Kidney (tissue), 22 donors: ENCODE measurements at places on chromosomes 5 and 9.

- DNase-seq = no peak
Measured at GRCh38 chr9:2833096-2833495, 10.8 kb downstream of the PUM3 start.

DNA sequence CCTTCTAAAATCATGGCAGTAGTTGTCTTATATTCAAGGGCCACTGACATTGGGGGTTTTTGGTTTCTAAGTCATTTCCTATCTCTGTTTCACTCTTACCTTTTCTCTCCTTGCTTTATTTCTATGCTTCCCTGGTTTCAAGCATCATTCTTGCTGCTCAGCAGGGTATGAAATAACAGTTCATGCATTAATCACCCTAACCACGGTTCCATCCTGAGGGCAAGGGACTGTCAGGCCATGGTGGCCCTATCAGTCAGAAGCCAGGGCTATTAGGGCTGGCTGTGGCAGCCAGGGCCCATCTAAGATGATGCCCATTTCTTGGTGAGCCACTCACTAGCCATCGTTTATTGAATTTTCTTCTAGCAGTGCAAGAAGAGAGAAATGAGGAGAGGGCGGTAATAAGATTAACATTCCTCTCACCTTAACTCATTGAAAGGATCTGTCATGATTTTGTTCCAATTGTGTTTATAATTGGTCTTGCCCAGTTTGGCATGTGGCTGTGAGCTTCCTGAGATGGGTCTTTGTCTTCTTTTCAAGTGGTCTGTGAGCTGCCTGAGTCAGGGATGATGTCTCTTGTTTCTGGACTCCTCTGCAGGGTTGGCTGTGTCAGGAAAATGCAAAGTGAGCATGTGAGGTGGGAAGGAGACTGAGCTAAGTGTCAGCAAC is 45.2 kb downstream of the CYSTM1 start:
- no peak for DNase-seq

GRCh38 chr9:138022121-138022741 is 144.6 kb downstream of the CACNA1B start:
- DNase-seq = no peak

GRCh38 chr5:99320436-99320835 is 391.6 kb upstream of the CHD1 start:
- peak; percentile 42 for DNase-seq

DNA sequence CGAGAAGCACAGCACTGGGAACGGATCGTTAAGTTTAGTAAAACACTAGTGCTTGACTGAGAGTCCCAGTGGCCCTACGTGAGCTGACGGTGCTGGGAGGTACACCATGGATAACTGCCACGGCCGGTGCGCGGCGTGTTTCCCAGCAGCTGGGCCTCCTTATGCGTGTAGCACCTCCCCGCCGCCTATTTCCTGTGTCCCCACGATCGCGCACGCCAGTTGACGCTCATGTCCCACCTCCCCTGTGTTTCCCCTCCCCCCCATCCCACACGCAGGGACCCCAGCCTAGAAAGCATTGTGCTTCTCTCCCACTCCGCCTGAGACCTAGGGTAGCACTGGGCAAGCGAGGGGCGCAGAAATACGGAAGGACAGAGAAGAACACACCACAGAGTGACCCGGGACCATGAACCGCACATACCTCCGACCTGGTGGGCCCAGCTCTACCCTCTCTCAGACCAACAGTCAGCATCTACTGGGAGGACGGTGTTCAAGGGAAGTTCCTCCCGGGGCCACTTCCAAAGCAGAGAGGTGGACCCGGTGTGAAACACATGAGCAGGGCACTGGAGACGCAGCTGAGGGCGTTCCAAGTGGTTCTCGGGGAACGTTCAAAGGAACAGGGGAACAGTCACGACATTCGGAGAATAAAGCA is 45.6 kb downstream of the DBH start:
- DNase-seq = peak; percentile 48

GRCh38 chr9:123867034-123867433 is 62.9 kb downstream of the DENND1A start:
- DNase-seq = no peak

- DNase-seq = no peak
Measured at GRCh38 chr5:157917899-157918809, 59.2 kb upstream of the CLINT1 start.

GRCh38 chr9:74255489-74255984 is 241.6 kb upstream of the RORB start:
- no peak for DNase-seq

- DNase-seq = no peak
Measured at GRCh38 chr5:154366353-154366752, 79.4 kb upstream of the SAP30L start.

DNA sequence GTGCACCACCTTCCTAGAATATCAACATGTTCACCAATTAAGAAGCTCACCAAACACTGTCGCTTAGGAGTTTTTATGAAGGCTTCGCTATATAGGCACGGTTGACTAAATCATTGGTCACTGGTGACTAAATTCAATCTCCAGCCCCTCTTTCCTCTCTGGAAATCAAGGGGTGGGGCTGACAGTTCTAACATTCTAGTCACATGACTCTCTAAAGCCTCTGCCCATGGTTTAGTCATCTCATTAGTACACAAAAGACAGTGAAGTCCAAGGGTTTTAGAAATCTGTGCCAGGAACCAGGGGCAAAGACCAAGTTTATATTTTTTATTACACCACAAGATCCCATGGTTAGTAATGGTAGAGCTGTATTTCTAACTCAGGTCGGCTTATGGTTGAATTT is 243.2 kb downstream of the ELAVL2 start:
- DNase-seq = no peak

- DNase-seq = no peak
Measured at GRCh38 chr5:88826646-88827585, 56.1 kb downstream of the MEF2C start.

GRCh38 chr9:21031091-21031807 is at the start of gene HACD4:
HACD4 (minus strand) TSS chr9:21031640; CDS start chr9:21031590, 50 bp downstream.
- peak; percentile 62 for DNase-seq

- no peak for DNase-seq
Measured at GRCh38 chr5:178249191-178249989, 16.8 kb upstream of the PHYKPL start.

GRCh38 chr5:112245656-112246055 is 173.4 kb downstream of the EPB41L4A start:
- no peak for DNase-seq

DNA sequence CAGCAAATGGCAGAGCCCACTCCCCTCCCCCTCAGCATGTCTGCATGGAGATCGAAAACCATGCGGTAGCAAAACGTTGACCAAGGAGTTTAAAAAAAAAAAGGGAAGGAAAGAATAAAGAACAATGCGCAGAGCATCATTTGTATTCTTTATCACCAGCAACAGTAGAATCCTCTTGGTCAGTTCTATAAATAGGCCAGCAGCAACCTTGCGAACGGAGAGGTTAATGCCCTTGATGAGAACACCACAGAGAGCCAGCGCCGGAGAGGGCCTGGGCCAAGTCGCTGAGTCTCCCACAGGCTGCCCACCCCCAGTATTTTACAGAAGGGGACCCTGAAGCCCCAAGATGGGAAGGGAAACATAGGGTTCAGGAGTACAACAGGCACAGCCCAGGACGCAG is 22.7 kb downstream of the WHRN start:
- DNase-seq = no peak
